ENCODE measurements at places on chromosomes 5 and 9. TPM values are rescaled to one million over a fixed set of nuclear protein-coding genes. Genes with fewer than 3 reads are reported as not detected.

Gene TMEFF1
- 13.5 TPM for total RNA-seq

Gene CDO1
- 58.3 TPM for total RNA-seq

Gene ZNF462
- total RNA-seq = 61.7 TPM

Gene NEURL1B
- total RNA-seq = 17.4 TPM

Gene PAEP
- total RNA-seq = 0.55 TPM

Gene FYB1
- 4.6 TPM for total RNA-seq

Gene WDR70
- 54.8 TPM for total RNA-seq

Gene SLC22A4
- 8.7 TPM for total RNA-seq

All from spinal cord (tissue), 10 donors.